B cell (primary cell): ENCODE measurements at places on chromosomes 7 and 10. TPM values are rescaled to one million over a fixed set of nuclear protein-coding genes. Genes with fewer than 3 reads are reported as not detected.

Gene PSAP
- 509 and 536 TPM in 2 replicates for total RNA-seq

Gene KCP
- total RNA-seq: 3.8 and 3.9 TPM in 2 replicates

Gene GFRA1
- total RNA-seq: not detected in 2 replicates

Gene GRID1
- not detected in 2 replicates for total RNA-seq

Gene C7orf33
- total RNA-seq: not detected in 2 replicates

Gene PI4K2A
- total RNA-seq: 17.7 and 18.4 TPM in 2 replicates

Gene NODAL
- total RNA-seq: not detected in 2 replicates

Gene PGAM2
- total RNA-seq: 2.9 and 3.2 TPM in 2 replicates

Gene CFAP69
- total RNA-seq: 0.15 and 0.29 TPM in 2 replicates

Gene ANK3
- total RNA-seq: 21.6 TPM in 2 replicates

Gene ASIC3
- 2.9 and 4.8 TPM in 2 replicates for total RNA-seq

Gene TAS2R39
- not detected in 2 replicates for total RNA-seq

Gene VGF
- 0.12 and 0.17 TPM in 2 replicates for total RNA-seq

Gene ACHE
- total RNA-seq: 0.15 and 0.24 TPM in 2 replicates

Gene INMT
- total RNA-seq: 0.15 TPM in 1 of 2 replicates, not detected in the other

Gene TMEM213
- not detected in 2 replicates for total RNA-seq

Gene CARD11
- 129 and 133 TPM in 2 replicates for total RNA-seq

Gene ZNF273
- total RNA-seq: 12.6 and 12.7 TPM in 2 replicates

Gene CCDC201
- total RNA-seq: not detected in 2 replicates

Gene ACTL6B
- total RNA-seq: not detected in 2 replicates

Gene ZNF398
- 21.7 and 22.5 TPM in 2 replicates for total RNA-seq

Gene CYP2W1
- not detected in 2 replicates for total RNA-seq
